ENCODE measurements at places on chromosomes 4 and X. TPM values are rescaled to one million over a fixed set of nuclear protein-coding genes. Genes with fewer than 3 reads are reported as not detected.

Gene CLNK
- not detected for total RNA-seq

Gene CCDC110
- 2.3 TPM for total RNA-seq

Gene SPIN2B
- 16.2 TPM for total RNA-seq

Gene VEGFC
- total RNA-seq: 39.3 TPM

Gene PNMA6A
- total RNA-seq: 3.5 TPM

Gene SMC1A
- 32.5 TPM for total RNA-seq

Gene MAMLD1
- 4.5 TPM for total RNA-seq

Gene ZNF157
- not detected for total RNA-seq

Gene LARP7
- total RNA-seq: 48.6 TPM

Gene BGN
- not detected for total RNA-seq

Gene MAOA
- 1.7 TPM for total RNA-seq

Gene NUP62CL
- 3.8 TPM for total RNA-seq

Gene LNX1
- total RNA-seq: 1.9 TPM

Gene KIF4A
- 44.8 TPM for total RNA-seq

Gene TSPAN5
- total RNA-seq: 8.8 TPM

Gene CDKL2
- not detected for total RNA-seq

Gene CXCL9
- total RNA-seq: not detected

Gene CENPE
- 18.4 TPM for total RNA-seq

Gene SASH3
- total RNA-seq: not detected

Gene FANCB
- 15.2 TPM for total RNA-seq

Gene EMCN
- total RNA-seq: not detected

Gene UNC5C
- total RNA-seq: 17.4 TPM

Gene CFP
- 0.43 TPM for total RNA-seq

Gene GABRA4
- 1.1 TPM for total RNA-seq

Measured in A172 (cell line).